ENCODE measurements at places on chromosomes 16 and 17.
A peak's percentile ranks its signal among the peaks of the same experiment; 100 is the strongest.

DNA sequence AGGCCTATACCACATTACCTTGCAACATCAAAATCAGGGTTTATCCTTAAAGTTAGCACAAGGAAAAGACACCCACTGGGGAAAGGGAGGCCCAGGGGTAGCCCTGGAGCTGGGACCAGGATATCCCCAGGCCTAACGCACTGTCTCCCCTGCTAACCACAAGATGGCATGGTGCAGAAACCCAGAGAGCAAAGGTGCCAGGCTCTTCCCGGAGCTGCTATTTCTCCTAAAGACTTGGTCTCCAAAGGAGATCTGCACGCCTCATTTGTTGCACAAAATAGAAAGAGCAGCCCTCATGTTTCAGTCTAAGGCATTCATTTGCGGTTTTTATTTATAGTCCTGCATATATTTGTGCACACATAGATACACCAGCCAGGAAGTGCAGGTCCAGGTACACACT, 408.6 kb downstream of the SOX9 start:
- no peak for DNase-seq

- no peak for DNase-seq
These were observed 66.8 kb downstream of the DNAH17 start for GRCh38 chr17:78510141-78511075.

- DNase-seq: no peak
These were observed 15.0 kb upstream of the C16orf87 start for GRCh38 chr16:46845952-46846351.

- DNase-seq: no peak
These were observed 938 bp downstream of the DEXI start for GRCh38 chr16:10941127-10941933.

GRCh38 chr16:53561101-53561888, 58.3 kb upstream of the AKTIP start:
- no peak for DNase-seq

DNA sequence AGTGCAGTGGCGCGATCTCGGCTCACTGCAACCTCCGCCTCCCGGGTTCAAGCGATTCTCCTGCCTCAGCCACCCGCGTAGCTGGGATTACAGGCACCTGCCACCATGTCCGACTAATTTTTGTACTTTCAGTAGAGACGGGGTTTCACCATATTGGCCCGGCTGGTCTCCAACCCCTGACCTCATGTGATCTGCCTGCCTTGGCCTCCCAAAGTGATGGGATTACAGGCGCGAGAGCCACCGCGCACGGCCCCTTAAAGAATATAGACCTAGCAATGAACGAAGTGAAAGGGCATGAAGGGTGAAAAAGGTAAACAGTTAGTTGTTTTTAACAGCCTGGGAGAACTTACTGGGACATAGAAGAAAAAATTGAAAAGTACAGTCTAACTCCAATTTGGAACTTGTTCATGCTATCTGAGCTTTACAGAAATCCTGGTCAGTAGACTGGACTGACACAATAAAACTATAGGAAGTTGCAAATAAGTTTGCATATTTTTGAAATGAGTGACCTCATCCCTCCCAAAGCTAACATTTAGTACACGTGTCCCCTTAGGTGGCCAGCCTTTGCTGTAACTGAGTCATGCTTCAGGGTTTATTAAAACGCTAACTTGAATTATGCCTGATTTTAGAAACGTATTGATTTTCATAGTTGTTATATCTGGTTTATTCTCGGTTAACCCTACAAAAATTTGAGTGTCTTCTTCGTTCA, 1.8 kb downstream of the COG1 start:
- no peak for DNase-seq

DNA sequence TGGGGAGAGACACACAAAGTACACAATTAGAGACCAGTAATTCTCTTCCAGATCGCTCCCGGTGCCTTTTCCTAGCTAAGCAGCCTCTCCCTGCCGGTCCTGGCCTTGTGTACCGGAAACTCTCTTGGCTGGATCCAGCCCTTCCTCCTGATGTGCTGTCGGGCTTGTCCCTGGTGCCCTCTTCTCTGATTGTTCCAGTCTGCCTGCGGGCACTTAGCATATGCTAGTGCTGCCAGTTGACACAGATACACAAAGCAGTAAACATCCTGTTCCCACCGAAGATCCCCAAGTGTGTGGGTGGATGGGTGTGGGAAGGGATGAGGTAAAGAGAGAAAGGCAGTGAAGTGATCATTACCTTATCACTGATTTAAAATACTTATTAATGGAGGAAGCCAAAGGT, 9.7 kb downstream of the HS3ST3B1 start:
- no peak for DNase-seq

DNA sequence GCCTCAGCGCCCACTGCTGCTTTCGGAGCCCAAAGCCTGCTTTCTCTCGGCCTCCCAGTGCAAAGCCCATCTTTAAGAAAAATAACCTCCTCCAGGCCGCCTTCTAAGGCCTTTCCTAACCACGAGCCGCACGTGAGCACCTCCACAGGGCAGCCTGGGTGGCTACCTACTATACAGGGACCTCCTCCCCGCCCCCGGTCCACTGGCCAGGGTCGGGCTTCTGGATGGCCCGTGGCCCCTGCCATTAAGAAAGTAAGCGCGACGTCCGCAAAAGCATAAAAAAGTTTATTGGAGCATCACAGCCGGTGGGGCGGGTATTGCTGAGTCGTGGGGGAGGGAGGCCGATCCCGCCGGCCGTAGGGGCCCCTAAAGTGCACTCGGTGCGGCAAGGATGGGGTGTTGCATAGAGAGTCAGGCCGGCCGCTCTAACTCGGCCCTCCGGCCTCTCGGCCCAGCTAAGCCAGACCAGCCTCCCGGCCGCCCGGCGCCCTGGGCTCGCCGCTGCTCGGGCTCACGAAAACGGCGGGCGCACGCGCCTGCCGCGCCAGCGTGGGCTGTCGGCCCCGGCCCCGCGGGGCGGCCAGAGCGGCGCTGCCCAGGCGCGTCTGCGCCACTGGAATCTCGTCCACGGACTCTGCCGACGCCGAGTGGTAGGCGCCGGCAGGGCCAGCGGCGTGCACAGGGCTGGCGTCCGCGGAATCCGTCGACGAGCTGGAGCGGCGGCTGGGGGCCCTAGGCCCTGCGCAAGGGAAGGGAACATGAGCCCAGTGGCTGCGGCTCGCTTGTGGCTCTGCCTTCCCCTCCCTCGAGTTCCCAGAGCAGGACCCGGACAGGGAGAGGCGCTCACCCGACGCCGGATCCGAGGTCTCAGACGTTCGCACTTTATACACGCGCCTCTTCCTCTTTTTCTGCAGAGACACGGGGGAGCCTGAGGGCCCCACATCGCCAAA, 1.1 kb upstream of the TPPP3 start:
- DNase-seq: no peak

DNA sequence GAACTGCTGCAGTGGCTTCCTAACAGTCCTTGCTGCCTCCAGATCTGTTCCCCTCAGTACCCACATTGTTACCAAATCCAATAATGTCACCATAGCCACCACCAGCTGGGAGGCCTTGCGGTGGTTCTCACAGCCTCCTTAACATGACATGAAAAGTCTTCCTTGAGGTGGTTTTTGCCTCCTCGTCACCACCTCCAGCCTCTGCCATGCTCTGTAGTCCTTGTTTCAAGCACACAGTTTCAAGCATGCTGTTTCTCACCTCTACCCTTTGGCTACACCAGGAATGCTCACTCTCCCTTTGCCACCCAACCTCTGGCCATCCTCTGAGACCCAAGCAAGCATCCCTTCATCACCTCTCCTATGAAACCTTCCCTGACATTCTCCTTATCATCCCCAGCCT, 47.2 kb downstream of the DNAH9 start:
- DNase-seq: no peak

DNA sequence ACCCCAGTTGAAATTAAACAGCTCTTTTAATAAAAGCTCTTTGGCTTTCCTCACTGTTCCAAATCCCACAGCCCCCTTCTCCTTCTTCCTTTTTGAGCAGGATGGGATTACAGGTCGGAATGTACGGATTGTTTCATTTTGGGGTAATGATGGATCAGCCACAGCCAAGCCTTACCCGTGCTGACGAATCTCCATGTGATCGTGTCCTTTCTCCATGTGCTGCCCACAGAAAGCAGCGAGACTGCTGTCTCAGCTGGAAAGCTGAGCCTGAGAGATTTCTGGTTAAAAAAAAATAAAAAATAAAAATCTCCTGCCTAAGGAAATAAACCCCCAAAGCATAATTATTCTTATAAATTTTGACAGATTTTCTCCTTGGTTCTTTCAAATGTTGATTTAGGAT, 276.6 kb downstream of the CPPED1 start:
- no peak for DNase-seq

- DNase-seq: peak; percentile 10
These were observed 36.0 kb downstream of the IQCK start for GRCh38 chr16:19753815-19754643.

- DNase-seq: no peak
These were observed 13.6 kb downstream of the CDC42EP4 start for GRCh38 chr17:73297934-73298861.

DNA sequence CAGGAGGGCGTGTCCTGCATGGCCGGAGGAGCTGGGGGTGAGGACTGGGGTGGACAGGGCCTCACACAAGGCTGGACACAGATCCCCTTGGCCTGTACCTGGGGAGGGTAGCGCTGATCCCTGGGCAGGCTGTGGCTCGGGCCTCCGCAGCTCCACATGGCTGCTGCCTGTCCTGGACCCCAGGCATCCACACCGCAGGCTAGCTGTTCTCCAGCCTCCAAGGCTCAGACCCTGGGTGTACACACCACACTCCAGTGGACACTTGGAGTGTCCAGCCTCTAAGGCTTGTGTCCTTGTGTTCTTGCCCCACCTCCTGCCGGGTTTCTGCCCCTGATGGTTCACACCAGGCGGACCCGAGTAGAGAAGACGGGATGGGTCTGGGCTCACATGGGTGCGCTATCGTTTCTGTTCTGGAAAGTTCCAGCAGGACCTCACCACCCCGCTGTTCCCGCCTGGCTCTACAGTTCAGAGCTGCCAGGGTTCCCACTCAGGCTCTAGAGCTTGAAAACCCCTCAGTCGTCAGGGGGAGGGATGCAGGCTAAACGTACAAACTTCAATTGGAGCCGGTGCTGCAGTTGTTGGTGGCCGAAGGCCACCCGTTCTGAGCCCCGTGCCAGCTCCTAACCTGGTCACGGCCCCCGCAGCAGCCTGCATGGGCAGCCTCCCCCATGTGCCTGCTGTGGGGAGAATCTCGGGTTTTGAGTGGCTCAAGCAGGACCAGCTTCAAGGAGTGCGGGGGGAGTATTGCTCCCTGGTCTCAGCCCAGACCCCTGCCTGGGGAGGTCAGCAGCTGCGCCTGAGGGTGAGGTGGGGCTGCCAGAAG, 6.6 kb upstream of the FN3KRP start:
- DNase-seq: no peak

- DNase-seq: no peak
These were observed 46.4 kb downstream of the IRF8 start for GRCh38 chr16:85945424-85945751.

DNA sequence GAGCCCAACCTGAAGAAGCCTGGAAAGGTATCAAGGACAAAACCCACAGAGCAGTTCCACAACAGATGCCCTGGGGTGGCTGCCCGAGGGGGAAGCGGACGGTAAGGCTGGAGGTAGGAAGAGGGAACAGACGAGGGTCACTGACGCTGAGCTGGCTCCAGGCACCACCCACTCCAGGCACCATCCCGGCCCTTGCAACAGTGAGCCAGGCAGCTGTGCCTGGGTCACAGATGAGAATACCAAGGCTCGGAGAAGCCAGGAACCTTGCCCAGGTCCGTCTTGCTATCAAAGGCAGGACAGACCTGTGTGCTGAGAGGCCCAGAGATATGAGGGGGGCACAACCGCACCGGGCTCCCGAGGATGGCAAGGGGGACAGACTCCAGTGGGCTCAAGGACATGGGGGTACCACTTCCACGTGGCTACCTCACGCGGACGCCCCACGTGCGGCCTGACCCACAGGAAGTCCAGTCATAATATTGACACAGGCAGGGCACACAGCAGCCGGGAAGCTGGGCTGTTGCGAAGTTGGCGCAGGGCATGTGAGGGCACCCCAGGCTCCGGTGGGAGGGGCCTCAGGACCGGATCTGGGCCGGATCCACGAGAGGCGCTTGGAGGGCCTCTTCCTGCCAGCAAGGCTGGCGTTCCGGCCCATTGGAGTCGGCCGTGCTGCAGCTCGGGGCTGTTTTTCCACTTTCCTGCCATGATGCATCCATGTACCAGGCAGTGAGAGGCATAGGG, 29.9 kb downstream of the PEMT start:
- DNase-seq: no peak

DNA sequence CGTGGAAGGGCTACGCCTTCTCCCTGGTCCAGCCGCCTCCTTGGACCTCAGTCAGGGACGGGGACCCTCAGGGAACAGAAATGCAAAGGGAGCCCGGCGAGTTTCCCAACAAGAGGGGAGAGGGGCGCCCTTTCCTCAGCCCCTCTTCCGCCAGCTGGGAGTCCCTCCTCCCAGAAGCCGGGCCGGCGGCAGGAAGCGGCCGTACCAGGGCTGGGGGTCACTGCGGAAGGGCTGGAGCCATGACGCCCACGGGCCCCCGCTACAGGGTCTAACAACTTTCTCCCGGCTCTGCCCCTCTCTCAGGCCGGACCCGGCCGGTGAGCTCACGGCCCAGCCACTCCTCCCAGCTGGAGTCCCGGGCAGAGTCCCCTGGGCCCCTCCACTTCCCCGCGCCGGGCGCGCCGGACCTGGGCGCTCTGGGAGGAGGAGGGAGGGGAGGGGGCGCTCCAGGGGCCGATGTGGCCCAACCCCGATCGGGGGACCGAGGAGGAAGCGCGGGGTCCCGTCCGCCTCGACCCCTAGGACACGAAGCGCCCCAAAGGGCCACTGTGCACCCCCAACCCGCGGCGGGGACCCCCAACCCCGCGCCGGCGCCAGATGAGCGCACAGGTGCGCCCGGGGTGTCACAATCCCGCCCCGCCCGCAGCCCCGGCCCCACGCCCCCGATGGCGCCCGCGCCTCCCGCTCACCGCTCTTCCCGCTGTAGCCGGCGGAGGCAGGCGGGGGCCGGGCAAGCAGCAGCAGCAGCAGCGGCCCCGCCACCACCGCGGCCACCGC, 578 bp downstream of the PGAP6 start:
- no peak for DNase-seq

- DNase-seq: no peak
These were observed 3.7 kb downstream of the GUCY2D start for GRCh38 chr17:8005967-8006730.

DNA sequence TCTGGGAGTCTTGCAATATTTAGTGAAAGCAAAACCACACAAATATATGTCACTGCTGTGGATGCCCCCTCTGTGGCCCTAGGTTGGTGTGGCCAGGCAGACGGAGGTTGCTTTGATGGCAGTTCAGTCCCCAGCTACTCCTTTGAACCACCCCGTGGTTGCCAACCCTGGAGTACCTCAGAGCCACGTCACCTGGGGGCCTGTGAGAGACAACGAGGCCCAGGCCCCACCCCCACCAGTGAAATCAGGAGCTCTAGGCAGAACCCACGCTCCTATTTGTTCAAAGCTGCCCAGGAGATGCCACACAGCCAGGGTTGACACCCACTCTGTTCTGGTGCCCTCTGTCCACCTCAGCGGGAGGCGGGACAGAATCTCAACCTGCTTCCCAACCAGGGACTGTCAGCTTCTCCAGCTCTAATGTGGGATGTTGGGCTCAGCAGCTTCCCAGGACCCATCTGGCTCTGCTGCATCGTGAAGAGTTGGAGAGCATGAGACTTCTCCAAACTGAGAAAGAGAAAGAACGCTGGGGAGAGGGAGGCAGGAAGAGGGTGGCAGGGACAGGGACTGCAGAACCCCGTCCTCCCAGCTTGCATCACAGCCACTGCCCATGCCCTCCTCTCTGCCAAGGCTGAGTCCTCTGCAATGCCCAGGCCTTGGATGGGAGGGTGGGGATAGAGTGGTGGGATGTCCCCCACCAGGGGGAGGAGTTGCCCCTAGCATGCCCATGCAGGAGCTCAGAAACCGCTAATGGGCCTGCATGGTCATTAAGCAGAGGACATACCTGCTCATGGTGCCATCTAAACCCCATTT, 81.8 kb downstream of the C16orf78 start:
- no peak for DNase-seq

All from HTR-8/SVneo (cell line).